Foreskin fibroblast (primary cell): ENCODE measurements at places on chromosomes 5 and 9.

- no peak for DNase-seq
These were observed 89.5 kb downstream of the NSUN2 start for GRCh38 chr5:6543346-6543730.

- no peak for DNase-seq
These were observed 15.5 kb downstream of the OTULINL start for GRCh38 chr5:14597080-14597479.

DNA sequence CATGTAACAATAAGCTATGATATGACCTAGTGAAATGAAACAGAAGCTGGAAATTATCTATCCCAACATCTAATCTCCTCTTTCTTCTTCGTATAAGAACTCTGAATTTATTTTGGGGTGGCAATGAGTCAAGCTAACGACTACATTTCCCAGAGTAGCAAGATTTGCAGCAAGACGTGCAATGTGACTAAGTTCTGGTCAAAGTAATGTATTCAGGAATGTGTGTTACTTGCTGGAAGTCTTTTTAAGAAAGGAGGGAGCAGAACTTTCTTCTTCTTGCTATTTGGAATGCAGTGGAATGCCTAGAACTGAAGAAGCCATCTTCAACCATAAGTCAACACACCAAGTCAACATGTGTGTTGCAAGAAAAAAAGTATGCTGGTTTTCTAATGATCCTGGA lies 406.6 kb upstream of the MEF2C start:
- DNase-seq, result no peak

- peak; percentile 73 for DNase-seq
These were observed 13.8 kb upstream of the STC2 start for GRCh38 chr5:173341961-173342430.

GRCh38 chr9:125190361-125190801 lies 778 bp upstream of the PPP6C start:
- no peak for DNase-seq

DNA sequence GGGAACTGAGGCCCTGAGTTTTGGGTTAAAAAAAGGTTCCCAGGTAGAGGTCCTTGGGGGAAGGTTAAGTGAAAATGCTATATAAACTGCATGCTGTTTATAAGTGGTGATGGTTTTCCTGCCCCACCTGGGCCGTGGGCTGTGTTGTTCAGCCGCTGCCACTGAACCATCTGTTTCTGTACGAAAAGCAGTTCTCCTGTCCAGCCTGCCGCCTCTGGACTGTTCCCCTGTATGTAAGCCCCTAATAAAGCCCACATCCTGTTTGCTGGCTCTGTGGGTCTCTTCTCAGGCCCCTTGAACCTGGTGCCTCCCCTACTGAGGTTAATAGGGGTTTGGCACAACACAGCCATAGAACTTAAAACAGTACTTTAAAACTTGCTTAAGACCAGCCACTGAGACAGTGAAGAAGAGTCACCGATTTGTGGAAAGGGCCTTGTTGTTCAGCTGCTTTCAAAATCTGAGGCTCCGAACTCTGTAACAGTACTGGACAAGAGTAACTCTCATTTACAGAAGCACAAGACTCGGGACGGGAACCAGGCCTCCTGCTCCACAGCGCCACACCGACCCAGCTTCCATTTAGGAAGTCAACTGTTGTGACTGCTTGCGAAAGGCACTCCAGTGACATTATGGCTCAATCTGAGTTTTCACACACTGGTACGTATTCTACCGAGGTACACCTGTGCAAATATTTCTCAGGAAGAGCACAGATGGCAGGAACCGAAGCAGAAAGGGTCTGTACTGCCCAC lies 192.5 kb downstream of the CDK5RAP2 start:
- DNase-seq, result no peak

- no peak for DNase-seq
These were observed 167.1 kb downstream of the ACTL7B start for GRCh38 chr9:108688676-108689075.

DNA sequence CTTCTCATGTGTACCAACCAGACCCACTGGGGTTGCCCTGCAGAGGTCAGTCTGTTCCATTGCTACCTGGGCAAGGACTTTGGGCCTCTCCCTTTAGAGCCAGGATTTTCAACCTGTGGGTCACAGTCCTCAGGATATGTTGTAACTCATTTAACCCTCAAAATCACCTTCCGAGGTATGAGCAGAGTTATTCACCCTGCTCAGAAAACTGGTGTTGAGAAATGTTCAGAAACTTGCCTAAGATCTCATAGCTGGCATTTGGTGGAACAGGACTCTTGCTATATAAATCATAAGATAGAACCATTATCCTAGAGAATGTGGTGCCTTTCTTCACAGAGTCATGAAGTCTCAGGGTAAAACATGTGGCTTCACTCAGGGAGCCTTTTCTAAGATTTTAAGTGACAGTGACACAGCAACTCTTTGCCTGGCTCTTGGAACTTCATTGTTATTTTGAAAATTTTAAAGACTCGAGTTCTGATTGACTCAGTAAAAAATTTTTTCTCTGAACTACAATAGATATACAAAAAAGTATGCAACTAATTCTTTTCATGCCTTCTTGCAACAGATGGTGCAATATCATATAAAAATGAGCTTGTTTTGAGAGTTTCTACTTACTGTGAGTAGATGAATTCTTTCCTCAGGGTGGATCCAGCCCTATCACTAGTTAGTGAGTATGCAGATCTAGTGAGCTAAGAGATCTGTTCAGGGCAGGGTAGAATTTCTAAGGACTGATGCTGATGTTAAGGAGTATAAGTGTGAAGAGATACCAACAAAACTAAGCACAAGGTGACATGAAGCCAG lies 29.5 kb downstream of the CAST start:
- DNase-seq, result peak; percentile 66

- peak; percentile 44 for DNase-seq
These were observed 23.6 kb downstream of the PRRC2B start for GRCh38 chr9:131417264-131418142.

DNA sequence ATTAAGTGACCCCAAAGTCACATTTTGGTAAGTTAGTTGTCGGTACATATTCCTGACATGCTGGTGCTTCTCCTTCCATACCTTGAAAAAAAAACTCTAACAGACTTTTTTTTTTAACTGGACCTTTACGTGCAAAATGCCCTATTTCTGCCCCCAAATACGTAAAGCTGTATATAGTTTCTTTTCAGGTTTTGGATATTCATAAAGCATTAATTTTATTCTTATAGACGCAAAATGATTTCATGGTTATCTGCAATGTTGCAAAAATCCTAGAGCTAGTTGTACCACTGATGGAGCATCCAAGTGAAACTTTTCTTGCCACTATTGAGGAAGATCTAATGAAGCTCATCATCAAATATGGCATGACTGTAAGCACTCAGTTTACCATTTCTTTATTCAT lies 167.6 kb downstream of the NIPBL start:
- DNase-seq, result no peak

DNA sequence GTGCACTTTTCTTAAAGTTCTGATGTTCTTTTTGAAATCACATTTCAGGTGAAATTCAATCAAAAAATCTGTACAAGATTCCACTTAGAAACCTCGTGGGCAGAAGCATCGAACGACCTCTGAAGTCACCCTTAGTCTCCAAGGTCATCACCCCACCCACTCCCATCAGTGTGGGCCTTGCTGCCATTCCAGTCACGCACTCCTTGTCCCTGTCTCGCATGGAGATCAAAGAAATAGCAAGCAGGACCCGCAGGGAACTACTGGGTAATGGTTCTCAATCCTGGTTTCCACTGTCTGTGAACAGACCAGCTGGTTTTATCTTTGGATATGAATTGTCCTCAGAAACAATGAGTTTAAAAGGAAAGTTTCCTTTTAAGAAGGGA lies 8.1 kb upstream of the SLC2A8 start:
- DNase-seq, result no peak

DNA sequence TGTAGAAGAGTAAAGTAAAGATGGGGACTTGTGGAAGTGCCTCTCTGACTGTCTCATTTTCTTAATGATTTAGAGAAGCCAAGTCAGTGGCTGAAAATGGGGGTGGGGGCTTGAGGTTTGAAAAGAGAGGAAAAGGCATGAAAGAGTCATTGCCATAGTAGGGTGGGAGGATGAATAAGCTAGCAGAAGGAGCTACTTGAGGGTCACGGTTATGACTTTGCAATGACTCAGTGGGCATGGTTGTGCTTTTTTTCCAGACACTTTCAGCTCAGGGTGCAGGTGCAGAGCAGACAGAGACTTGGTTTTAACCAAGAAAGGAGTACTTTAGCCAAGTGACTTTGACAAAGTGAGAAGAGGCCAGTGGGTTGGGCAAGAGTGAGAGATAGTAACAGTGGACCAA lies 117.8 kb downstream of the PTTG1 start:
- no peak for DNase-seq

- peak; percentile 38 for DNase-seq
These were observed 118.4 kb downstream of the ARHGAP26 start for GRCh38 chr5:142888469-142889085.

- no peak for DNase-seq
These were observed 103.5 kb downstream of the CDC42SE2 start for GRCh38 chr5:131367219-131367860.

DNA sequence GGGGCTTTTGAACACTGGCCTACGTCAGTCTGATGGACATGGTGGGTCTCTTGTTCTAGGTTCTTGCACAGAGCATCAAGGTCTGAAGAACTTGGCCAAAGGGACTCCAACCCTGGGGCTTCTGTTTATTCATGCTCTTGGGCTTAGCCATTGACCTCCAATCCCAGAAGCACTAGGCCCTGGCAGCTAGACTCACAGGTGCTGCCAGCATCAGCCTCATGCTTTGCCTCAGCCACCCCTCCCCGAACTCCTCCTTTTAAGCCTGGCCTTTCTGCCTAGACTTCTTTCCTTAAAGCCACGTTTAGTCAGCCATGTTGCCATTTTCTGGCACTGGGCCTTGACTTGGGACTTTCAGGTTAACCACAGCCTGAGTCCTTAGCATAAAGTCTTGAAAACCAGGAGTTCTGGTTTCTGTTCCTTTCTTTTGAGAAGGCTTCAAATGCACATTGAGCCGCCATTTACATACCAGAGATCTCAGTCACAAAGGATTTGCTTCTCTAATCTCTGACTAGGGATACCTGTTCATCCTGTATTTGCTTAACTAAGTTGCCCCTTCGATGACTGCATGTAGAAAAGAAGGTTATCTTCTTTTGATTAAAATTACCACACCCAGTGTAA lies 54.7 kb downstream of the ANGPTL2 start:
- DNase-seq, result no peak

- DNase-seq, result peak; percentile 89
These were observed 424.0 kb upstream of the RGMB start for GRCh38 chr5:98349251-98349989.

DNA sequence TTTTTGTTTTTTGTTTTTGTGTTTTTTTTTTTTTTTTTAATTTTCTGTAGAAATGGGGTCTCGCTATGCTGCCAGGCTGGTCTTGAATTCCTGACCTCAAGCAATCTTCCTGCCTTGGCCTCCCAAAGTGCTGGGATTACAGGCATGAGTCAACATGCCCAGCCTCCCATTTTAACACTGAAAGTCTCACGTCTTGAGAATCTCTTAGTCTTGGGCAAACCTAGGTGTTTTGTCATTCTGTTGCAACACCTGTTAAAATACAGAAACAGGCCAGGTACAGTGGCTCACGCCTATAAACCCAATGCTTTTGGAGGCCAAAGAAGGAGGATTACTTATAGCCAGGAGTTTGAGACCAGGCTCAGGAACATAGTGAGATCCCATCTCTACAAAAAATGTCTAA lies 599.0 kb downstream of the TLR4 start:
- no peak for DNase-seq

- peak; percentile 19 for DNase-seq
These were observed 251.6 kb downstream of the MPDZ start for GRCh38 chr9:13027879-13028278.

DNA sequence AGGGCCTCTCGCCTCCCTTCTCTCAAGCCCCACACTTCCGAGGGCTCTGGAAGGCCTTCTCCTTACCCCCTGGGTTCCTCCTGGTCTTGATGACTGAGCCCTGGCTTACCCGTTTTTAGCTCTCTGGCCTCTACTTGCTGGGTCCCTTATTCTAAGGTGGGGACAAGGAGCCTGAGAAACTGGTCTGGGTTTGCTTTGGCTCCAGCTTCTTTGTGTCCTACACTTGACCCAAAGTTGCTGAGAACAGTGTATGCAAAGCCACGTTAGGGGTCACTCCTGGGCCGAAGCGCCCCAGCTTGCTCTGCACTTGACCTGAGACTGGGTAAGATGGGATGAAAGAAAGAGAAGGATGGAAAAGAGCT lies 788 bp downstream of the ZNF346 start:
- DNase-seq, result no peak

DNA sequence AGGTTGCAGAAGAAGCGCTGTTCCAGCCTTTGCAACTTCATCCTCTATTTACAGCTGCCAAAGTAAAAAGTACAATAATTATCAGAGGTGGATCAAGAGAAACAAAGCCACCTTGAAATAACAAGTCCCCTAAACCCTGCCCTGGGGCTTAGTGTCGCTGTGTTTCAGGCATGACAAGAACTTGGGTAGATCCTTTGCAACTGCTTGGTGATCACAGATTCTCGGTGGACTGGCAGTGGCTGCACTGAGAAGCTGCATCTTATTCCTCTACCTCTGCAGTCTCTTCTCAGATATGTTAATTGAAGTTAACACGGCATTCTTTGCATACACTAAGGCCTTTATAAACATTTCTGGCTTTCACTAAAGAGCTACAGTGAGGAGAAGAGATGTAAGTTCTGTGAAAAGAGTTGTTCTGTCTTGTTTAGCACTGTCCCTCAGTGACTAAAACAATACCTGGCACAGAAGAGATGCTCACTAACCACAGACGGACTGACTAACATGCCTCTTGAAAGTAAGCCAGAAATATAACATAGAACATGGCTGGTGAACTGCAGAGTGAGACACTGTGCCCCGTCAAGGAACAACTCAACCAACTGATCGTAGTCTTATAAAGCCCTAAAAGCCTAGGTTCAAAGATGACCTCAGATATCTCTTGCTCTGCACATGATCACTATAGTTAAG lies 144.2 kb downstream of the MLLT3 start:
- peak; percentile 23 for DNase-seq

DNA sequence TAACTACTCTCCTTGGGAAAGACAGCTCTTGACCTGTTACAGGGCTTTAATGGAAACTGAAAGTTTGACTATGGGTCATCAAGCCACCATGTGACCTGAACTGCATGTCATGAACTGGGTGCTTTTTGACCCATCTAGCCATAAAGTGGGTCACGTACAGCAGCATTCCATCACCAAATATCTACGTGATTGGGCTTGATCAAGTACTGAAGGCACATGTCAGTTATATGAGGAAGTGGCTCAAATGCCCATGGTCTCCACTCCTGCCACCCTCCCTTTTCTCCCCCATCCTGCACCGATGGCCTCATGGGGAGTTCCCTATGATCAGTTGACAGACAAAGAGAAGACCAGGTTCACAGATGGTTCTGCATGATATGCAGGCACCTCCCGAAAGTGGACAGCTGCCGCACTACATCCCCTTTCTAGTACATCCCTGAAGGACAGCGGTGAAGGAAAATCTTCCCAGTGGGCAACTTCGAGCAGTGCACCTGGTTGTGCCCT lies 7.3 kb upstream of the FCN1 start:
- no peak for DNase-seq
